Activated T-helper 9 cell treated with anti-CD3 and anti-CD28 coated beads, Interleukin-2, amount 50 U/mL, for 16 hours (primary cell): ENCODE measurements at places on chromosomes 3 and 15.

GRCh38 chr3:122307094-122307687 is 17.9 kb upstream of the CSTA start:
- no peak for DNase-seq

DNA sequence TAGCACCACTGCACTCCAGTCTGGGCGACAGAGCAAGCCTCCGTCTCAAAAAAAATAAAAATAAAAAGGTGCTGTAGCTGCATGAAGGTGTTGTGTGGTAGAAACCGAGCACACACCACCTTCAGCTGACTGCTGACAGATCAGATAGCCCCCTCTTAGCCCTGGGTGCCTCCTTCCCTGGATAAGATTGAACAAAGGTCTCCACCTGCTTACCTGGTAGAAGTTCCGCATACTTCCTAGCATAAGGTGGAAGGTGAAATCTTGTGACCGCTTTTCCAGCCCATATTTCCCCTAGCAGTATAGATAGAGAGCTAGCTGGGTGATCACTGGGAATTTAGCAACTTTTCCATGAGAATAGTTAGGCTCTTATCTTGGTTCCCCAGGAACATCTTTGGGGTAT is 18.7 kb upstream of the NEO1 start:
- DNase-seq = no peak

- no peak for DNase-seq
Observed at GRCh38 chr3:184808021-184808420, 3.9 kb upstream of the VPS8 start.

GRCh38 chr15:83652626-83653204 is 1.2 kb upstream of the ADAMTSL3 start:
- DNase-seq = no peak

GRCh38 chr3:25289663-25290062 is 138.4 kb upstream of the RARB start:
- no peak for DNase-seq

DNA sequence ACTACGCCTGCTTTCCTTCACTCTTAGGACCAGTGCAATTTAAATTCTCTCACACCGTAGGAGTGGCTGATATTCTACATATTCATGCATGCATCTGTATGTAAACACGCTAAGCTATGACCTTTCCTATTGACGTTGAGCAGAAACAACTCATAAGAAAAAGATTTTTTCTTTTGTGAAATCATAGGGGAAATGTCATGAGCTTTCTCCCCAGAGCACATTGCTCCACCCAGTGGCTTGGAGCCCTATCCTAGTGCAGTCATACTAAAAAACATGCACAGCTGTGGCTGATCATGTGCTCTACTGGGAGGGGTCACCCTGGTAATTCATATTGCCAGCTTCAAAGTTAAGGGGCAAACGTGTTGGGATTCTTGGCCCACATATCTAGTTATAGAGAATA is 1.8 kb upstream of the MESD start:
- no peak for DNase-seq

GRCh38 chr3:85161544-85161943 is 202.8 kb downstream of the CADM2 start:
- DNase-seq = no peak

DNA sequence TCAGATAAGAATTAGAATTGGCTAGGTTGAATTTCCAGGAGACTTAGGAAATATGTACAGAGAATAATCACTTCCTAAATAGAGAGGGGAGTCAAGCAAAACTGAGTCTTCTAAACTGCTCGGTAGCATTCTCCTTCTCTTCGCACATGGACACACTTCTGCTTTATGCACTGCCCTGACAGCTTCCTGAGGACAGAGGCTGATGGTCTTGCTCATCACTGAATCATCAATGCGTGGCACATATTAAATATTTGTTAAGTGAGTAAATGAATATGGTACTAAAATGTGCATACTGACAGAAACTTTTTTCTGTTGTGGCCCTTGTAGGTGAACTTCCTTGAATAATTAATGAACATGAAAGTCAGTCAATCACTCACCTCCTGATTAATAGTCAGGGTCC is 315.5 kb downstream of the FHIT start:
- DNase-seq = no peak
